ENCODE measurements at places on chromosomes 13 and 19. TPM values are rescaled to one million over a fixed set of nuclear protein-coding genes. Genes with fewer than 3 reads are reported as not detected.

DNA sequence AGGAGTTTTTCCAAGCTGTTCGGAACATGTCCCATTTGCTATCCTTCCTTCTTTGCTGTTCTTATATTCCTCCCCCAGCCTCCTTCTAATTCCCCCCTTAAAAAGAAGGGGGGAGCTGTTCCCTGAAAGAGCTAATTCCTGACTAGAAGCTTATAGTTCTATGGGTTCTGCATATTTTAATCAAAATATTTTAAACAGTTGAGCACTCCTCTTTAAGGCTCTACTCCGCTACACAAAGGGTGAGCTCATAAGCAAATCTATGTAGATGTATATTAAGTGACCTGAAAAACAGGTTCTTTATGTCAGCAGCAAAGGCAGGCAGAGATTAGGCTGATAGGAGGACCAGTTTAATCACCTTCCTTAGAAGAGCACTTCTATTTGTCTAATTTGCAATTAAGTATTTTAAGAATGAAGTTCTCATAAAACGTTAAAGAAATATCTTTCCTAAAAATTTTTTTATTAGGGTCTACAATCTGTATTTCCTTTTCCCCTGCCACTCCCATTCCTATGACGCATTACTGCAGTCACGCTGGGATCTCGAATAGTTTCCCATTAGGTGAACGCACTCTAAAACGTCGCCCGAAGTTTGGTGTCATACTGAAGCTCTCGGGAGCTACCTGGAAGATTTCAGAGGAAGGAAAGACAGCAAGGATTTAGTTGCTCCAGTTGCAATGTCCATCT, 5.2 kb downstream of the EFNB2 start:
- H3K4me3 ChIP-seq: peak overlapping the region; percentile 69
- peak; percentile 63 for DNase-seq
- no peaks in the 10 kb centered on the region for H3K36me3 ChIP-seq
- H3K4me1 ChIP-seq: no peaks in the 10 kb centered on the region

GRCh38 chr13:101572456-101572855, 120.0 kb downstream of the ITGBL1 start:
- no peaks in the 10 kb centered on the region for H3K4me1 ChIP-seq
- no peaks in the 10 kb centered on the region for H3K36me3 ChIP-seq
- no peak overlapping the region for H3K4me3 ChIP-seq
- no peak overlapping the region for H3K27ac ChIP-seq

DNA sequence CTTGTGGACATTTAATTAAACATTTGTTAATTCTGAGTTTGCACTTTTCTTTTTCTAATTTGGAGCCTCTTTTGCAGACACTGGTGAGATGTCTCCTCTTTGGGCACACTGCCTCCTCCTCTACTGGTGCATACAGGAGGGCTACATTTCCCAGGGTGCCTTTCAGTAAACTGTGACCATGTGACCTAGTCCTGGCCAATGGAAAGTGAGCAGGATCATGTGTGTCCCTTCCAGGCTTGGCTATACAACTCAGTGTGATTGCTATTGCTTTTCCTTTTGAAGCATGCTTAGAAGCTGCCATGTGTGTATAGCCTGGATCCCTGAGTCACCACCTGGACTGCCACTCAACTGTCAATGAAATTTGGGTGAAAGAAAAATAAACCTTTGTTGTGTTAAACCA, 4.5 kb downstream of the IZUMO2 start:
- no peak for DNase-seq
- no peak overlapping the region for H3K27ac ChIP-seq
- H3K4me1 ChIP-seq: no peaks in the 10 kb centered on the region
- no peaks in the 10 kb centered on the region for H3K36me3 ChIP-seq
- no peak overlapping the region for H3K4me3 ChIP-seq

DNA sequence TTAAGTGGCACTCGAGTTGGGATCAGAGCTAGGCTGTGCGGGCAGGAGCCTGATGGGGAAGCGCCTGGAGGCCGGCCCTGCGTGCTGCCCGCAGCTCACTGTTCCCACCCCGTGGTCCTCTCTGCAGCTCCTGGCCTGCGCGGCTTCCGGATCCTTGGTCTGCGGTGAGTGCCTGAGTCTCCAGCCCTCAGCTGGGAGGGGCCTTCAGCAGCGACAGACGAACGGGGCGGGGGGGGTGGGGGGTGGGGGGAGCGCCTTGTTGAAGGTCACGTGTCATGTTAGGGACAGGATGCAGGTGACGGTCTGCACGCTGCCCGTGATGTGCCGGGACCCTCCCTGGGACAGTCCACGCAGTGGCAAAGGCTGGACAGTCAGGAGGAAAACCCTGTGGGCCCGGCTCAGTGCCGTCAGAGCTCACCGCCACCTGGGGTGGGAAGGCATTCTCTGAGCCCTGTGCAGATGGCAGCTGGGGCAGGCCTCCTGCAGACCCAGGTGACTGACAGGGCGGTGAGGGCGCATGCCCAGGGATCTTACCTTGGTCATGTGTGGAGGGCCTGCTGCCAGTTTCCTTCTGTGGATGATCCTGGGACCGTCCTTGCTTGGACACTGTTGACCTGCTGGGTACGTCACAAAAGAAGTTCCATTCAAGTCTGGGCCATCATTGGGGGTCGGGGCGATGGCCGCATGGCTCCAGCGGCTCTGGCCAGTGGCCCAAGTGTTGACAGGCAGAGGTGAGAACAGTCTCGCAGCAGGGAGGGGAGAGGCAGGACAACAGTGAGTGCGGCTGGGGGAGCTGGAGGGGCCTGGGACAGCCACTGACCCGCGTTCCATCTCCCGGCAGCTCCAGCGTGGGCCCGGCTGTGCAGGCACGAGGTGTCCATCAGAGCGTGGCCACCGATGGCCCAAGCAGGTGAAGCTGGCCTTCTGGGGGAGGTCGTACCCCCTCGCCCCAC, 4.3 kb downstream of the NDUFS7 start:
- H3K27ac ChIP-seq: no peak overlapping the region
- no peak overlapping the region for H3K4me3 ChIP-seq
- no peaks in the 10 kb centered on the region for H3K4me1 ChIP-seq
- DNase-seq: no peak
- H3K27me3 ChIP-seq: no peaks in the 10 kb centered on the region

- H3K27me3 ChIP-seq: no peaks in the 10 kb centered on the region
- peak; percentile 48 for DNase-seq
- no peak overlapping the region for H3K27ac ChIP-seq
- H3K36me3 ChIP-seq: no peaks in the 10 kb centered on the region
- no peaks in the 10 kb centered on the region for H3K4me1 ChIP-seq
Observed at GRCh38 chr13:62512194-62513141, 1096.8 kb upstream of the PCDH20 start.

DNA sequence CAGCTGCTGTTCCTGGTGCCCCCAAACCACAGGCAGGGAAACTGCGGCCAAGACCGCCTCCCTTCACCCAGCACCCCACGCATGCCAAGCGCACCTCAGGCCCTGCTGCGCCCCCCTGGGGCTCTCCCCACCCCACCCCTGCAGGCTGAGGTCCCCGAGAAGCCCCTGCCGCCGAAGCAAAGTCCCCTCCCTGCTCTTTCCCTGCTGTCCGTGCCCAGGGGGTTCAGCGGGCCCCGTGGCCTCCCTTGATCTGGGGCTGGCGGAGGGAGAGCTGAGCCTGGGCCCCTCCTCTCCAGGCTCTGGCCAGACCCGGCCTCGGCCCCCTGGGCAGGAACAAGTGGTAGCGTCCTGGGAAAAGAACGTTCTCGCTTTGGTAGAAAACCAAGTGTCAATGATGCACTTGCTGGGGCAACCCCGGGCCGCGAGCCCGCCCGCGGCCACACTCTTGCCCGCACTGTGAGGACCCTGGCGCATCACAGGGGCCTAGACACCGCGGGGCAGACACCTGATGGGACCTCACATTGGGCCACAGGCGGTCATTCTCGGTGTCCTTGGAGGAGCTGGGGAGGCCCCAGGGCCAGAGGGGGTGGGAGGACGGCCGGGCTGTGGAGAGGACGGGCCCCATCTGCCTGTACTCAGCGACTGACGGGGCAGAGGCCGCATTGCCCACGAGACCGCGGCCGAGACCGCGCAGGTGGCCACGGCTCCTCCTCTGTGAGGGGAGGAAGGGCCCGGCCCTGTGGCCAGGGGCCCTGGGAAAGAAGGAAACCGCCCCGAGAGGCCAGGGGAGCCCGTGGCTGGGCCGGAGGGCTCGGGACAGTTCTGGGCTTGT, 29.0 kb downstream of the GPX4 start:
- H3K27ac ChIP-seq: peak overlapping the region; percentile 96
- peaks cover 20% of the 10 kb centered on the region for H3K4me1 ChIP-seq
- H3K27me3 ChIP-seq: no peaks in the 10 kb centered on the region
- no peak for DNase-seq
- H3K36me3 ChIP-seq: no peaks in the 10 kb centered on the region
- no peak overlapping the region for H3K4me3 ChIP-seq

DNA sequence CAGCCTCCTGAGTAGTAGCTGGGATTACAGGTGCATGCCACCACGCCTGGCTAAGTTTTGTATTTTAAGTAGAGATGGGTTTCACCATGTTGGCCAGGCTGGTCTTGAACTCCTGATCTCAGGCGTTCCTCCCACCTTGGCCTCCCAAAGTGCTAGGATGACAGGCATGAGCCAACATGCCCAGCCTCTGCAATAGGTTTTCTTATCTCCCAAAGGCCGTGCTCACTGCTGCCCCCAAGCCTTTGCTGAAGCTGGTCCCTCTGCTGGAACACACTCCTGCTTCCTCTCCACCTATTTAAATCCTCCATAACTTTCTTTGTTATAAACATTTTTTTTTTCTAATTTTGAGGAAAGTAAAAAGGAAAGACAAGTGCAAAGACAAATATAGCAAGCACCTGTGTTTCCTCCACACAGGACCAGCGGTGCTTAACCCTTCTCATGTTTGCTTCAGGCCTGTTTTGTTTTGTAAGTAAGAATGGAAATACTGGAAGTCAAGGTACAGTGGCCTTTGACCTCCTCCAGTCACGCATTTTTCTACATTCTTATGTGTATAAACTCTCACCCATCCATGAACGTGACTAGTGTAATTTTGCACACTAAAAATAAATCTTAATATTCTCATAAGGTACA, 14.5 kb upstream of the TNFAIP8L1 start:
- DNase-seq: no peak
- H3K4me3 ChIP-seq: no peak overlapping the region
- no peaks in the 10 kb centered on the region for H3K36me3 ChIP-seq
- no peaks in the 10 kb centered on the region for H3K27me3 ChIP-seq
- H3K4me1 ChIP-seq: no peaks in the 10 kb centered on the region
- no peak overlapping the region for H3K27ac ChIP-seq

GRCh38 chr13:75579529-75579928, 29.9 kb downstream of the UCHL3 start:
- no peak overlapping the region for H3K4me3 ChIP-seq
- H3K27ac ChIP-seq: no peak overlapping the region
- no peak for DNase-seq
- peaks cover 2% of the 10 kb centered on the region for H3K36me3 ChIP-seq
- no peaks in the 10 kb centered on the region for H3K27me3 ChIP-seq

DNA sequence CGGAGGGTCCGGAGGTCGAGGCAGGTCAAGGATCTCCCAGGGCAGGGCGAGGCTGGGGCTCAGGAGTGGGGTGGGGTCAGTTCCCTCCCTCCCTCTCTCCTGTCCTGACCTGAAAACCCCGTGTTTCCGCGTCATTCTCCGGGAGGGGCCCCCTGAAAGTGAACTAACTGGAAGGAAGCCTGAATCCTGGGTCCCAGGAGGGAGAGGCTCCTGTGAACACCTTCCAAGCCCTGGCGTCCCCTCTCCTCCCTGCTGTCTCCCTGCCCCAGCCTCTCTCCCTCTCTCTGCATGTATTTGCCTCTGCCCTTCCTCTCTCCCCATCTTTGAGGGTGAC, 741 bp upstream of the CADM4 start:
- no peak for DNase-seq
- peak overlapping the region; percentile 55 for H3K4me3 ChIP-seq
- H3K4me1 ChIP-seq: no peaks in the 10 kb centered on the region
- H3K36me3 ChIP-seq: no peaks in the 10 kb centered on the region

- H3K27ac ChIP-seq: no peak overlapping the region
- DNase-seq: no peak
- H3K4me3 ChIP-seq: no peak overlapping the region
- no peaks in the 10 kb centered on the region for H3K27me3 ChIP-seq
- no peaks in the 10 kb centered on the region for H3K4me1 ChIP-seq
- H3K36me3 ChIP-seq: no peaks in the 10 kb centered on the region
Observed at GRCh38 chr13:106417467-106418110, 117.9 kb downstream of the EFNB2 start.

- H3K4me3 ChIP-seq: no peak overlapping the region
- H3K27me3 ChIP-seq: no peaks in the 10 kb centered on the region
- H3K4me1 ChIP-seq: peaks cover 19% of the 10 kb centered on the region
- peak overlapping the region; percentile 93 for H3K27ac ChIP-seq
Observed at GRCh38 chr19:54209811-54210494, 9.3 kb downstream of the RPS9 start.

GRCh38 chr13:110576070-110576394, 14.5 kb upstream of the RAB20 start:
- H3K27ac ChIP-seq: no peak overlapping the region
- H3K36me3 ChIP-seq: no peaks in the 10 kb centered on the region
- no peaks in the 10 kb centered on the region for H3K27me3 ChIP-seq
- H3K4me3 ChIP-seq: no peak overlapping the region
- H3K4me1 ChIP-seq: peaks cover 5% of the 10 kb centered on the region

DNA sequence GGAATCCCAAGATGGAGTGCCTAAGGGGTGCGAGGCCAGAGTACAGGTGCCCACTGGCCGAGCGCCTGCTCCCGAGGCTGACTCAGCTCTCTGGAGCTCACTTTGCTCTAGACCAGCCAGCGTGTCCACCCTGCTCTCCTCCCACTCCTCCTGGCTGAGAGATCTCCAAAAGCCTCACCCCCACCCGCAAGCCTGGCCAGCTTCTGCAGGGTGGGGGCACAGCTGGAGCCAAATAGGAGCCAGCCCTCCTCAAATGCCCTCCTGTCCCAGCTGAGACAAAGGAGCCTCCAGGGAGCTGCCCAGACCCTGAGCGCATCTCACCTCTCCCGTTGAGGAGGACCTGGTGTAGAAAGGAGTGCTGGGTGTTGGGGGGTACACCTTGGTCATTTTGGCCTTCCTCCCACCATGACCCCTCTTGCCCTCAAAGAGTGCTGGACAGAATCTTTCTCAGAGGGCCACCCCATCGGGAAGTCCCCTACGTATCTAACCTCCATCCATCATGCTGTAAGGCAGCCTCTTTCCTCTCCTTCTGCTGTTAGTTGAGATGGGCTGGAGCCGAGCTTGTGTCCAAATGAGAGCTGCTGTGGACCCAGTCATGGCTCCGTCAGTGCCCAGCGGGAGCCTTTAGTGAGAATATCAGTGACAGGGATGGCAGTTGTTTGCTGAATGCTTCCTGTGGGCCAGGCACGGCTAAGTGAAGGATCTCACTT, 123.9 kb upstream of the VSTM2B start:
- no peaks in the 10 kb centered on the region for H3K27me3 ChIP-seq
- no peak overlapping the region for H3K4me3 ChIP-seq
- DNase-seq: no peak
- no peaks in the 10 kb centered on the region for H3K36me3 ChIP-seq
- no peaks in the 10 kb centered on the region for H3K4me1 ChIP-seq
- no peak overlapping the region for H3K27ac ChIP-seq

NCR1 gene
- total RNA-seq: 0.91 TPM

SACS gene
- total RNA-seq: 12.5 TPM

ADAMTS10 gene
- 48.8 TPM for total RNA-seq

CGB2 gene
- not detected for total RNA-seq

ZNF20 gene
- 7.3 TPM for total RNA-seq

HAUS5 gene
- total RNA-seq: 15.9 TPM

TPTE2 gene
- total RNA-seq: 0.16 TPM

UPF1 gene
- 70.1 TPM for total RNA-seq

CFAP97D2 gene
- not detected for total RNA-seq

HIPK4 gene
- 0.09 TPM for total RNA-seq
